Activated CD8-positive, alpha-beta memory T cell treated with anti-CD3 and anti-CD28 coated beads, Interleukin-2, amount 50 U/mL, for 4 hours (primary cell): ENCODE measurements at places on chromosomes 3 and 15.

GRCh38 chr3:101950510-101950909 lies 101.2 kb downstream of the NFKBIZ start:
- DNase-seq, result no peak

DNA sequence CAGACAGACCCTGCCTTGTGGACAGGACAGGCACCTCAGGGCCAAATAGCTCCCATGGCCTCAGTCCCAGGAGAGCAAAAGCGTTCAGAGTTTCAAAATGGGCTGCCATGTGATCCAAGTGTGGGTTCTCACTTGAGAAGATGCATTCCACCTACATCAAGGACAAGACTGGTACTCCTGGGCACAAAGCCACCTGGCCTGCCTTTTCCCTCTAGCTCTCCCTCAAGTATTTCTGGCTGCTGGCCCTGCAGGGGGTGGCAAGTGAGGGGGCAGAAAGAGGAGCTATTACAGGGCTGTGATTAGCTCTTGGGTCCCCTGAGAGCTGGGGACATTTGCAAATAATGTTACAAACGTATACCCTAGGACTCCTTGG lies 6.5 kb upstream of the COL7A1 start:
- no peak for DNase-seq

GRCh38 chr15:49040151-49040550 lies 6.1 kb downstream of the SECISBP2L start:
- no peak for DNase-seq

- DNase-seq, result no peak
Measured at GRCh38 chr15:89333011-89333860, 1.4 kb downstream of the POLG start.

GRCh38 chr3:173397161-173398110 lies at the start of gene NLGN1:
NLGN1 (plus strand) TSS chr3:173397744.
- DNase-seq, result no peak

DNA sequence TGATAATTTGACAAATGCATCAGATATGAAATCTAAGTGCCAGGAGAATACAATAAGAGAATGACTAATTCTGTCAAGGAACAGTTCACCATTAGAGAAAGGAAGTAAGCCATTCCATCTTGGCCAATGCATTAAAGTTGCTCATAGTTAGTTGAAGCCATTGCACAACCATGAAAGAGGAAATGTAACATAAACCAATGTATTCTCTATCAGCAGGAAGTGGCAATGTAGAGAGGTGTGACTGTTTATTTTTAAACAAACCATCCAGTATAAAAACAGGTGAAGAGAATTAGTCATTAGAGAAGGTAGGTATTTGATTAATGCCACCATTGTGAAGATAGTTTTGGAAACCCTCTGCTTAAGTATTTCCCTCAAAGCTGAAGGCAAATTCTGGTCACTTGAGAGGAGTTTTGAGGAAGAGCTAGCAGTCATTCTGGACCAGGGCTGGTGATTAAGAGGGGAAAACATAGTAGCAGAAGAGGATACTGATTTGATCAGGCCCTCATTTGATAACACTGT lies 10.7 kb upstream of the ANXA2 start:
- no peak for DNase-seq

GRCh38 chr3:158105710-158106253 lies 438 bp downstream of the SHOX2 start:
- no peak for DNase-seq

DNA sequence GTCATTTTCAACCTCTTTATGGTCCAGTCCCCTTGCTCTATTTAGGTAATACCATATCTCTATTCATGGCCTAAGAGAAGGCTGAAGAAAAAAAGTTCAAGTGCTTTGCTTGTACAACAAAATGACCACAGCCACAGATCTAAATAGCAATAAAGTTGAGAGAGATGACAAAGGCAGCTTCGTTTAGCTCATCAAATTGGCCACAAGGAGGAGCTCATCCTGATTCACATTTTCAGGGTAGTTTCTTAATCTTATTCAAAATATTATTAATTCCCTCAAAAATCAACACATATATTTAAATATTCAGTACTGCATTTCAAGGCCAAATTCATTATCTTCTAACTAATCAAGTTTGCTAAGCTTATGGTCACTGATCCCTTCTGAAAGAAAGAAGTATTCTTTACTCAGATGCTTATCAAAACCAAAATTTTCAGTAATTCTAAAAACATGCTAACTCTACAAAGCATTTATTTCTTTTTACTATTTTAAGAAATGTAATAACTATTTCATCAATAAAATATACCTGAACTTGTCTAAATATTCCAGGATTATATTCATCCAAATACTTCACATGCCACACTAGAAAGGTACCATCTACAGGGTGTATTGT lies 85.5 kb downstream of the DMXL2 start:
- no peak for DNase-seq

DNA sequence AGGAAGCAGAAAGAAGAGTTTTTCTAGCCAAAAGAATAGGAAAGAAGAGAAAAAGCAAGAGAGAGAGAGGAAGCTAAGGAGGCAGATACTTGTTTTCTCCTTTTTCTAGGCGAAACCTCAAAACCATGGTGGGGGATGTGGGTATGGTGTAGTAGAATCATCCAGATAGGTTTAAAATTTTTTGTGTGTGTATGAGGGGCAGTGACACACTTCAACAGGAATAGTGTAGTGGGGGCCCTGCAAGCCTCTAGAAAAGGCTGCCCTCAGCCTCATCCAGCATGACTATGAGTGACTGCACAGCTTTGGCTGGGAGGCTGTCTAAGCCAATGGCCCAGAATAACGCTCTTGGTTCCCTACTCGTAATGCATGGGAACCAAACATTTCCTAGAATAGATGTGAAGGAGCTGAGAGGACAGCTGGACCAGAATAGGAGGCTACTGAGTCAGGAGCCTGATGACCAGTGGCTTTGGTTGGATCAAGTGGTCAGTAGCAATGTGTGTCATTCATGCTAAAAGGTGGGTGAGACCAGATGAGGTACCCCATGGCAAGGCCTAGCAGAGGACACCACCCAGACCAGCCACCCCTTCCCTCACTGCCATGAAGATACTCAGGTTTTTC lies 24.4 kb downstream of the MOBP start:
- no peak for DNase-seq

GRCh38 chr3:39255503-39256325 lies 24.1 kb downstream of the CX3CR1 start:
- no peak for DNase-seq

DNA sequence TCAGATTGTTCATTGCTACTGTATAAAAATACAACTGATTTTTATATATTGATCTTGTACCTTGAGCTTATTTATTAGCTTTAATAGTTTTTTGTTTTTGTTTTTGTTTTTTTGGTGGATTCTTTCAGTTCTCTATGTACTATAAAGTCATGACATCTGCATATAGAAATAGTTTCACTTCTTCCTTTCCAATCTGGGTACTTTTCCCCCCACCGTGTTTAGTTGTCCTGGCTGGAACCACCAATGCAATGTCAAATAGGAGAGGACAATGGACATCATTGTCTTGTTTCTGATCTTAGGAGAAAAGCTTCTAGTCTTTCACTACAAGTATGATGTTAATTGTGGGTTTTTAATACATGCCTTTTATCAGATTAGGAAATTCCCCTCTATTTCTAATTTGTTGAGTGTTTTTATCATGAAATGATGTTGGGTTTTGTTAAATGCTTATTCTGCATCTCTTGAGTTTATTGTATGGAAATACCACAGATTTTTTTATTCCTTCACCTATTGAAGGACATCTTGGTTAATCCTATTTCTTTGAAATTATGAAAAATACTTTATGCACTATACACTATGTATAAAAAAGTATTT lies 2.8 kb upstream of the XCR1 start:
- DNase-seq, result no peak

- no peak for DNase-seq
Measured at GRCh38 chr3:129059311-129059958, 1.1 kb upstream of the GP9 start.

GRCh38 chr15:31332020-31332680 lies 5.5 kb downstream of the KLF13 start:
- no peak for DNase-seq

- no peak for DNase-seq
Measured at GRCh38 chr3:192336286-192336685, 391.1 kb downstream of the FGF12 start.

DNA sequence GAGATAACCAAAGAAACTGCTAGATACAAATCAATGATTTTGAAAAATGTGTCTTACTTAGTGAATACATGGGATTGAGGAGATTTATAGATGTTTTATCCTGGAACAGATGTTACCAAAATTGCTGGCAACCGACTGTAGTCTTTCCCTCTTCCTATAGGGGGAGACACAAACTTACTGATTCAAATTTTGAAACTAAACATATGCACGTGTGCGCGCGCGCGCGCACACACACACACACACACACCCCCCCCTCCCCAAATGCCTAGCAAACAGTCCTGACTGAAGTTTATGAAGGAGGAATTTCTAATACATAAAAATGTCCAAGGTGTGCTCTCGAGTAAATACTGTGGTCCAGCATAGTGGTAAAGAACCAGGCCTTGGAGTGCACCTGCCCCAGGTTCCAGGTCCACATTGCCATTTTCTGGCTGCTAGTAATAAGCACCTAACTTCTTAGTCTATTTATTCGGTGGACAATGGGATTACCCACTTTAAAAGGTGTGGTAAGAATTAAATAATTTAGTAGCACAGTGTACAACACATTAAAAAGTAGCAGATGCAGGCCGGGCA lies 18.5 kb upstream of the C3orf62 start:
- DNase-seq, result peak; percentile 19

- DNase-seq, result no peak
Measured at GRCh38 chr3:187063286-187064121, 75.8 kb downstream of the RPL39L start.

DNA sequence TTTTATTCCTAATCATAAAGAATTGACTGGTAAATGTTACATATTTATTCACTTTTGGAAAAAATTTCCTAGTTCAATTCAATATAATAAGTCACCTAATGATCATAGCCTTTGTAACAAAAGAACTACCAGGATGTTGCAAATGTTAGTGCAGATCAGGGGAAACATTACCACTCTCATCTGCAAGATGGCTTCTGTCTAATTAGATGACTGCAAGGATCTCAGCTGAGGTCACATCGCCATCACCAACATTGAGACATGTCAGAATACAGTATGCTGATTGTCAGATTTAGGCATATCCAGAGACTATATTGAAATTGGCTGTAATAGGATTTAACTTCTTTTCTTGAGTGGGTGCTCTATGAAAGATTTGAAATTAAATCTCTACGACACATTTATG lies 431.4 kb upstream of the AGTR1 start:
- DNase-seq, result no peak

DNA sequence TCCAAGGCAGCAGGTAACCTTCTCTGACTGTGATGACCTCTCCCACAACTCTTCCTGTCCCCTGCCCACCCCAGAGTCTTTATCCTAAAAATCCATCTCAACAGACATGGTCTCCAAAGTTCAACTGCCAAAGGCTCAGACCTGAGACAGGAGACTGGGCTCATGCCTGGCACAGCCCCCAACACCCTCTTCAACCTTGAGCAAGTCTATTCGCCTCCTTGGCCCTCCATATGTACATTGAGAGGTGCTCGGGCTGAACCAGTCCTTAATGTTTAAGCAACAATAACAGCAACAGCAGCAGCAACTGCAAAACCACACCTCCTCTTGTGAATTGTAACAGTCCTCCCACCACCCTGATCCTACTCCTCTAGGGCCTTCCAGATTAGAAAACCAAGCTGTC lies 9.9 kb downstream of the FAM3D start:
- no peak for DNase-seq

DNA sequence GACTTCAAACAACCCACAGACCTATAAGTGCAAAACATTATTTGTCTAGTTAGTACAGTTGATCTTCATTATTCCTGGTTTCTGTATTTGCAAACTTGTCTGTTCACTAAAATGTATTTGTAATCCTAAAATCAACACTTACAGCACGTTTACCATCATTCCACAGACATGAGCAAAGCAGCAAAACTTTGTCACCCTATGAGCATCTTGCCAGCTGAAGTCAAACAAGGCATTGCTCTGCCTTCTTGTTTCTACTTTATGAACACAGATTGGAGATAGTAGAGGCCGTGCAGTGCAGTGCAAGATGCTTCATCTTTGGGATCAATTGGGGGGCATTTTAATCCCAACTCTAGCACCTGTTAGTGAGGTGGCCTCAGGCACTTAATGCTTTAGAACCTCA lies 202.1 kb downstream of the NLGN1 start:
- DNase-seq, result no peak

DNA sequence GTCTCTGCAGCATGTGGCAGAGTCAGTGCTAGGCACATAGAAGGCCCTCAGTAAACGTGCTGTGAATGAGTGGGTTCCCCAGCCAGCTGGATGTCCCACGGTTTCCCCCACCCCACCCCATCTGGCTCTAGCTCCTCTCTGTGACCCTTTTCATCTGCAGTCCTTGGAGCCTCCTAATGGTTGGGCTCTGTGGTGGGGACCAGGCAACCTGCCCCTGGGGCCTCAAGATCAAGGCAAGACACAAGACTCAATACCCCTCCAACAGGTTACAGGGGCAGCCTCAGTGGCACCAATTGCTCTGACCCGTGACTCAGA lies 17.1 kb upstream of the CYP11A1 start:
- no peak for DNase-seq

GRCh38 chr3:107651782-107652181 lies 129.0 kb downstream of the BBX start:
- DNase-seq, result no peak

GRCh38 chr3:24387000-24387399 lies 107.7 kb downstream of the THRB start:
- no peak for DNase-seq

GRCh38 chr3:156902916-156903315 lies 76.8 kb downstream of the LEKR1 start:
- no peak for DNase-seq

- DNase-seq, result no peak
Measured at GRCh38 chr3:8557298-8557697, 55.7 kb downstream of the LMCD1 start.

- no peak for DNase-seq
Measured at GRCh38 chr15:29418931-29419330, 149.3 kb upstream of the NSMCE3 start.

DNA sequence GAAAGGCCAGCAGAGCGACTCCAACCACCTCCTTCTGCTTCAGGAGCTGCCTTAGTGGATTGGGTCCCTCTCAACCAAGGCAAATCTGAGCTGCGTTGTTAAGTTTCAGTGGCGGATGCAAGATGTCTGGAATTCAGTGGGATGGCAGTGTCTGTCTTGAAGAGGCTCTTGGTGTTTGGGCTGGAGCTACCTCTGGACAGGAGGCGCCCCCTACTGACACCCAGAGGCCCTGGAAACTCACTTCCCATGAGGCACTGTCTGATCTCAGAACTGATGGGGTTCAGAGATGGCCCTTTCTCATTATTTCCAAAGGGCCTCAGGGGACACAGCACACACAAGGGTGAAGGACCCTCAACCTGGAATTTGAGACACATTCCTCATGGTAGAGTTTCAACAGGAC lies 6.0 kb upstream of the SLC28A1 start:
- DNase-seq, result peak; percentile 51

DNA sequence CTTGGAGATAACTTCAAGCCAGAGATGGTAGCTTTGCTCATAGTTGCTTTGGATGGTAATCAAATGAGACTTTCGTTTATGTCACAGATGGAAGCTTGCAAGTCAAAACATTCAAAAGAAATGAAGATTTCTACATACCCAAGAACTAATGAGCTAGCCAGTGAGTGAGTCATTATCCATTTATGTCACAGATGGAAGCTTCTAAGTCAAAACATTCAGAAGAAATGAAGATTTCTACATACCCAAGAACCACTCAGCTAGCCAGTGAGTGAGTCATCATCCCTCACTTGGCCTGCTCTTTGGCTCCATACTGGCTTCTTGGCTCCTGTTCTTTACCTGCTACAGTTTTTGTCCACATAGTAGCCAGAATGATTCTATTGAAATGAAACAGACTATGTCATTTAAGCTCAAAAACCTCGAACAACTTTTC lies 559.8 kb upstream of the CBLB start:
- no peak for DNase-seq
